HS-5 (cell line): ENCODE measurements at places on chromosomes 4 and X.

DNA sequence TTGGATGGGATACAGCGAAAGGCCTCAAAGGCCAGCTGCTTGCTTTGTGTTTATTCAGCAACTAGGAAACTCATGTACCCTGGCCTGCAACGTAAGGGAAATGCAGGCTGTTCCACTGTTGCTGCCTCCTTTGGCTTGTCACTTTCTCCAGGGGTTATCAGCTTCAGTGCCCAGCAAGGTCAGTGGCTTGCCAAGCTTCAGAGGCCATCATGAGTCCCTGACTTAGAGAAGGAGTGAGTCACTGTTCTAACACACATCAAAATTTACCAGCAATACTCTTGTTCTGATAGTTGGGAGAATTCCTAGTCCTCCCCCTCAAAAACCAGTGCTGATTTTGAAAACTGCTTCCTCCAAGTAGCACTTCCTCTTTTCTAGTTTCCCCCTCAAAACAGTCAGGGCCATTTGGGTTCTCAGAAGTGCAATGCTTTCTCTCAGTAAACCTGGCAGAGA lies 250.8 kb downstream of the ARHGAP24 start:
- no peak for DNase-seq

DNA sequence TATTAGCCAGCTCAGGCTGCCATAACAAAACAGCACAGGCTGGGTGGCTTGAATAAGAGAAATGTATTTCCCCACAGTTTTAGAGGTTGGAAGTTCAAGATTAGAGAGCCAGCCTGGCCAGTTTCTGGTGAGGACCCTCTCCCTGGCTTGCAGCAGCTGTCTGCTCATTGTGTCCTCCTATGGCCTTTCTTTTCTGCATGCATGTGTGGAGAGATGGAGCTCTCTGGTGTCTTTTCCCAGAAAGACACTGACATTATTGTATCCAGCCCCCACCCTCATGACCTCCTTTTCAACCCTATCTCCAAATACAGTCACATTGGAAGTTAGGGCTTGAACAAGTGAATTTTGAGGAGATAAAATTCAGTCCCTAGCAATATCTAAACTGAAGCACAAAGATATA lies 263.8 kb upstream of the PABPC4L start:
- DNase-seq: no peak

DNA sequence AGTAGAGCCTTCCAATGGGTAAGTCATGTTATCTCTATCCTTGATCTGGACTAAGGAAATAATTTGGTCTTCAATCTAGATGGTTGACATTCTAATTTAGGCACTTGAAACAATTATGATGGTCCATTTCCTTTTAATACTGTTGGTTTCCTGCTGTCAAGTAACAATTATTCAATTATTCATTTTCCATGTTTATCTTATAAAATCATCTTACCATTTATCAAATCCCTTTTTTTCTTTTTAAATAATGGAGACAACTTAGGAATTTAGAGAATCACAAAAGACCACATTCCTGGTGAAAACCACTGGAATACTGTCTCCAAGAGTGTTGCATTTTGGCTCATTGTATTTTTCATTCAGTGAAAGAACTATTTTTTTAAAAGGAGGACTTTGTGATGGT lies 148.7 kb upstream of the CTSO start:
- no peak for DNase-seq

DNA sequence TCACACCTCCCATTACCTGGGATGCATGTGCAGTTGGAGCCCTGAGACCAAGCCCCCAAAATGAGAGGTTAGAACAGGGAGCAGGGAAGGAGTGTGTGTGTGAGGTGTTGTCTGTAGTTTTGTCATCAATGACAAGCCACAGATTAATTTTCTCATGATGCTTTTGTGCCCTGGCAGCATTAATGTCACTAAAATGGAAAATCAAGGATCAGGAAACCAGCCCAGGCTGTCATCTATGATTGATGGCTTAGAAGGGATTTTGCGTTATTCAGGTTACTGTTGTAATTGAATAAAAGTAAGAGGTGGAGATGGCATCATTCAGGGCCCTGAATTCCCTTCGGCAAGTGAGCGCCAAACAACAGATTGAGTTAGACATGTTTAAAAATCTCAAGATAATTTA lies 130.5 kb upstream of the C1QTNF7 start:
- DNase-seq: no peak

- no peak for DNase-seq
These were observed 175.0 kb downstream of the PPP3CA start for GRCh38 chr4:101172369-101172768.

DNA sequence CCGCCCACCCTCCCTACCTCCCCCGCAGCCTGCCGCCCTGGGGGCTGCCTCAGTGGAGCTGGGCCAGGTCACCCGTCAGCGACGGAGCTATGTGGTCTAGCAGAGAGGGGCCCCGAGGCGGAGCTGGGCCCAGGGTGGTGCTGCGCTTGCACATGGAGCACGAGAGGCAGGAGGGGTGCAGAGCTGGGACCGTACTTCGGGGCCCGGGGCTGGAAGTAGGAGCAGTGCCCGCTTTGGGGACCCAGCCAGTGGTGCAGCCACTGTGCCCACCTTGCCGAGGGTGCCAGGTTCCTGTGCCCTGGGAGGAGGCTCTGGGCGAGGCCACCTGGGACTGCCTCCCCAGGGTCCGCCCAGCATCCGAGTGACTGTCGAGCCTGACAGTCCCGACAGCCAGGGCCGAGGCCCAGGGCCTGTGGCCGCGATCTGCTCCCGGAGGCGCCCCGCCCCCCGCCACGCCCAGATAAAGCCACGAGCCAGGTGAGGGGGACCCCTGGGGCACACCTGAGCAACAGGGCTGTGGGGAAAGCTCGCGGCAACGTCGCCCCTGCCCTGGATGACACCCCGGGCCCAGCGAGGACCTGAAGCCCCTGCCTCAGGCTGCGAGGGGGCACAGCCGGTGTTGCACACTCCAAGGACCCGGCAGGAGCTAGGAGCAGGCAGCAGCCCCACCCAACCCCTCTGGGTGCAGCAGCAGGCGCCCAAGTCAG lies 117.5 kb downstream of the DNAAF6 start:
- no peak for DNase-seq

- DNase-seq: no peak
These were observed 2054.9 kb downstream of the PCDH7 start for GRCh38 chr4:32775049-32775448.

GRCh38 chrX:107730298-107730655 lies 45.3 kb downstream of the TSC22D3 start:
- DNase-seq: no peak

- DNase-seq: peak; percentile 57
These were observed 170.6 kb upstream of the S100G start for GRCh38 chrX:16479206-16479869.

DNA sequence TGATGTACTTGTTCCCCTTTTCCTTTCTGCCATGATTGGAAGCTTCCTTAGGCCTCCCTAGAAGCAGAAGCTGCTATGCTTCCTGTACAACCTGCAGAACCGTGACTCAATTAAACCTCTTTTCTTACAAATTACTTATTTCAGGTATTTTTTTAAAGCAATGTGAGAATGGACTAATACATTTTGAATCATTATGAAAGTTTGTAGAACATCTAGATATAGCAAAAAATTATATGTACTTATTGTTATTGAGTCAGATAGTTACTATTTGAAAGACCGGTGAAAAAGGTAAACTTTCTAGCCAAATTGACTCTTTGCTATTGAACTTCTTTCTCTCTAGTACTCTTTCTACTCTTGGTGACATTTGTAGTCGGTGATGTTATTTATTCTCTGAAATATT lies 777.3 kb upstream of the GALNTL6 start:
- no peak for DNase-seq

GRCh38 chr4:139630991-139631390 lies 34.6 kb upstream of the MGST2 start:
- no peak for DNase-seq

DNA sequence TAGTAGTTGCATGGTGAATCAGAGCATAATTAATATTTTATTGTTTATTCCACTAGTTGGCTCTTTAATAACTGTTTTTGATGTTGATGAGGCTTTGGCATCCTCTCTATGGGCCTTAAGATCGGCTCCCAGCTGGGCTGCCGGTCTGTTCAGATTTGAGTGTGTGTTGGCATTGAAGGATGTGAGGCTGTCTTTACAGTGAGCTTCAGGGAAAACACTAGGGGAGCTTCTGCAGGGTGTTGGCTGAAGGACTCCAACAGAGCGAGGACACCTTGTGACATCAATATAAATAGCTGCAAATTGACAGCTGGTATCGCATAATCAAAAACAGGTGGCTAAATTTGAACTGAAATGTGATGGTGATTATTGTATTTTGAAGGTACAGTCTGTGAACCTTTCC lies 322.0 kb downstream of the FSTL5 start:
- no peak for DNase-seq

DNA sequence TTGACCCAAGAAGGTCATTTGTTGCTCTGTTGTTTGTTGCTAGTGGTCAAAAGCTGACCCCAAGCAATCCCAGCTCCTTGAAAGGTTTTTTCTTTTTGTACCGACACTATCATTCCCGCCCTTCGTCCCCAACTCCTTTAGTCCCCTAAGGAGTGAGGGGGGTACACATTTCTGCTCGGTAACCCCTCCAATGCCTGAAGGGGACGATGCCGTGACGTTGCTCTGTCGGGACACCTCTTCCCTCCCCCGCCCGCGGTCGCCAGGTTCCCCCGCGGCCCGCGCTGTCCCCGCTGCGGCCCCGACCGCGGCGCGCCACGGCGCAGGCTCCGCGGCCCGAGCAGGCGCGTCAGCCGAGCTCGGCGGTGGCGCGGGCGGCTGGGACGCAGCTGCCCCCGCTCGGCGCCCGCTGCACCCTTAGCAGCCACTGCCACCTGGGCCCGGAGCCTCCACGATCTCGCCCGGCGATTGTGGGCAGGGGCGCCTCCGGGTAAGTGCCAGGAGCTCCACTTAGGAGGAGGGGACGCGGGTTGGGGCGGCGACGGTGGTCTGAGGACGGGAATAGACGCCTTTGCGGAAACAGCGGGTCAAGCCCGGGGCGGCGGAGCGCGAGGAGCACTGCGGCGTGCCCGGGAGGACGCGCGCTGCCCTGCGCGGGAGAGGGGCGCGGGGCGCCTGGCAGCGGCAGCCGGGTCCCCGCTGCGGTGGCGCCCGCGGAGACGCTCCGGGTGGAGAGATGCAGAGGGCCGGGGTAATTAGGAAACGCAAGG lies at the start of gene GLRB:
Gene GLRB, plus strand, starts transcription at position 340 of the 767 bp plus-strand sequence. CDS start 1,875 bp downstream, outside the sequence.
- DNase-seq: no peak

DNA sequence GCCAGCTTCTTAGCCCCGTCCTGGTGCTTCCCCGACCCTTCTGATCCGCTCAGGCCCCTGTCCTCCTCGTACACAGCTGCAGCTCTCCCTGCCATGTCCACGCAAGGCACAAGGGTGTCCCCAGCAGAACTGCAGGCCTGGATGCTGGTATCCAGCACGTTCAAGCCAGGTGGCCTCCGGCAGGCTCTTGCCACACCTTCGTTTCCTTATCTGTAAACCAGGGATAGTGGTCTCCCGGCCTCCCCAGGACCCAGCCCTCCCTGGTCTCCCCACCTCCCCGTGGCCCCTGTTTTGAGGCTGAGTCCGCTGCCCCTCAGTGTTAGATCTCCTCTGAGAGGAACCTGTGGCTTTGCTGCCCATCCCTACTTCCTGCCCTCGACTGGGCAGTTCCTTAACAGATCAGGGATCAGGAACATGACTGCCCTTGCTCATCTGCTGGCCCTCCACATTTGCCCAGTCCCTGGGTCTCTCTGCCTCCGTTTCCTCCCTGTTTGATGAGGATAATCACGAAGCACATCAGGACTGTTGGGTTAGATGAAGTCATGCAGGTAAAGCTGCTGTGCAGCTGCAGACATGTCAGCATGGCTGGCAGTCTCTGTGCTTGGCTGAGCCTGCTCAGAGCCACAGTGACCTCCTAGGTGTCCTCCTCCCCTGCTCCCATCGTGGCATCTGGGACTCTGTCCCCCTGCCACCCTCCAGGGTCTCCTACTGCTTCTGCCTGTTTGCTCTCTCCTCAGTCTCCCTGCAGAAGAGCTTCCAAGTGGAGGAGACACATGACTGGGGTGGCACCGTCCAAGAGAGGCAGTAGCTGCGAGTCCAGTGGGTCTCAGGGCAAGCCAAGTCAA lies 32.9 kb downstream of the PIGG start:
- DNase-seq: no peak

DNA sequence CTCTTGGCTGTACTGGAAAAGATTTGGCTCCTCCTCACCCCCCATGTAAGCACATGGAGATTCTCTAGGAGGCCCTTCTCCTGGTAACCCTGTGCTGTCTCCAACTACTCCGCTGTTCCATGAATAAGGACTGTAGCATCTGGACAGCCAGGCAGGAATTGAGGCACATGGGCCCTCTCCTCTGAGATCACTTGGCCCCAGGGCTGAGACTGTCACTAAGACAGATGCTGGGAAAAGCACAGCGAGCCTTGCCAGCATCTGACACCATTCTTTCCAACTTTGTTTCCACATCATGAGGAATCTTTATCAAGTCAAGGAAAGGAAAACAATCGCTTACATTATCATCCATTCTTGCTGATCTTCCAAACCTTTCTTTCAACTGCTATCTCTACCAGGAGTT lies 222.6 kb upstream of the INTU start:
- no peak for DNase-seq

DNA sequence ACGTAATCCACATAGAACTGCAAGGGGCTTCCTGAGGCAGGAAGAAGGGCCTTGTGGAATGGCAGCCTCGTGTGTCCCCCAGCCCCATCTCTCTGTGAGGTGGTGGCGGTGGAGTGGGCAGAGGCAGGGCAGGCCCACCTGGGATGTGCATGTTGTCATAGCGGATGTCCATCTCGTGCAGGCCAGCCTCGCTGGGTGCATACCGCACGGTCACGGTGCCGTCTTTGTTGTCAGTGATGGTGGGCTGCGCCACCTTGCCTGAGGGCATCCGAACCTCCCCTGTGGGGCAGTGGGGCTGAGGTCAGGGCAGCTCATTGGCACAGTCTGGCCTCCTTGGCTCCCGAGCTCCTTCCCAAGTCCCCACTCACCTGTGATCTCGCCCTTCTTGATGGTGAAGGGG lies 20.4 kb downstream of the FLNA start:
- DNase-seq: no peak

GRCh38 chrX:47422444-47422843 lies 52.1 kb downstream of the ZNF157 start:
- DNase-seq: no peak

- no peak for DNase-seq
These were observed 61.6 kb upstream of the NAP1L5 start for GRCh38 chr4:88759039-88759894.

- no peak for DNase-seq
These were observed 64.4 kb downstream of the HAUS3 start for GRCh38 chr4:2177443-2178093.

- DNase-seq: no peak
These were observed 24.3 kb downstream of the HMX1 start for GRCh38 chr4:8847331-8847730.

DNA sequence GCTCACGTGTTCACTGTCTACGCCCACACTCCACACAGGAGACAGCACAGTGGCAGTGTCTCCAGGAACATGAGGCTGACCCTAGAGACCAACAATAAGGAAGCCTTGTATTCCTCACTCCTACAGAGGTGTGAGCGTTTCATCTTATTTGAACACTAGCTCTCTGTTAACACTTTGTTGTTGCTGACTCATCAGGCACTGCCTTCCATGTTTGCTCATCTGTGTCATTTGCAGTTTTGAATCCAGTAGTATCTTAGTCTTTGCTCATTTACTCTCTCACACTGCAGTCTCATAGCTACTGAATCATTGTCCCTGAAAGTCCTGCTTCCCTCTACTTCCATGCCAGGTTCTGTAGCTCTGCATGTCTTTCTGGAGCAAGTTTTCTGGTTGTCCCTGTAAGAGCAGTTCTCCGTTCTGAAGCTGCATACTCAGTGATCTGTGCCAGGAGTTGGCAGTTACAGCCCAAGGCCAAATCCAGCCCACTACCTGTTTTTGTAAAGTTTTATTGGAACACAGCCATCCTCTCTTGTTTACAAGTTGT lies 80.3 kb upstream of the DCLK2 start:
- DNase-seq: no peak
